ENCODE measurements at places on chromosomes 6 and 20. TPM values are rescaled to one million over a fixed set of nuclear protein-coding genes. Genes with fewer than 3 reads are reported as not detected.
A peak's percentile ranks its signal among the peaks of the same experiment; 100 is the strongest.

- no peak for DNase-seq
Observed at GRCh38 chr20:25465243-25466135, 58.0 kb downstream of the GINS1 start.

- DNase-seq: no peak
Observed at GRCh38 chr6:71512256-71512655, 223.6 kb downstream of the OGFRL1 start.

- no peak for DNase-seq
Observed at GRCh38 chr6:37484786-37485170, 14.9 kb downstream of the CCDC167 start.

DNA sequence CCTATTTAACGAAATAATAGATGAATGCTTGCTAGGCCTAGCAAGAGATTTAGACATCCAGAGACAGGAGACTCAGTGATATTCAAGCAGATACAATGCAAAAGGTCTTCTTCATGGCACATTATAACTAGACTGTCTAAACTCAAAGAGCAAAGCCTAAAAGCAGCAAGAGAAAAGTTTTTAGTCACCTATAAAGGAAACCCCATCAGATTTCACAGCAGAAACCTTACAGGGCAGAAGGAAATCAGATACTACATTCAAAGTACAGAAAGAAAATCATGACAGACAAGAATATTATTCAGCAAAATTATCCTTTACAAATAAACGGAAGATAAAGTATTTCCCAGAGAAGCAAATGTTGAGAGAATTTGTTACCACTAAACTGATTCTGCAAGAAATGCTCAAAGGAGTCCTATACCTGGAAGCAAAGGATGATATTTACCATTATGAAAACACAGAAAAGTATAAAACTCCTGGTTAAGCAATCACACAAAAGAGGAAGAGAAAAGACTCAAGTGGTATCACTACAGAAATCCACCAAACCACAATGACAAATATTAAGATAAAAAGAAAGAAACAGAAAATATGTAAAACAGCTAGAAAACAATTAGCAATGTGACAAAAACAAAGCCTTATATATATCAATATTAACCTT, 333.7 kb downstream of the MEI4 start:
- no peak for DNase-seq

DNA sequence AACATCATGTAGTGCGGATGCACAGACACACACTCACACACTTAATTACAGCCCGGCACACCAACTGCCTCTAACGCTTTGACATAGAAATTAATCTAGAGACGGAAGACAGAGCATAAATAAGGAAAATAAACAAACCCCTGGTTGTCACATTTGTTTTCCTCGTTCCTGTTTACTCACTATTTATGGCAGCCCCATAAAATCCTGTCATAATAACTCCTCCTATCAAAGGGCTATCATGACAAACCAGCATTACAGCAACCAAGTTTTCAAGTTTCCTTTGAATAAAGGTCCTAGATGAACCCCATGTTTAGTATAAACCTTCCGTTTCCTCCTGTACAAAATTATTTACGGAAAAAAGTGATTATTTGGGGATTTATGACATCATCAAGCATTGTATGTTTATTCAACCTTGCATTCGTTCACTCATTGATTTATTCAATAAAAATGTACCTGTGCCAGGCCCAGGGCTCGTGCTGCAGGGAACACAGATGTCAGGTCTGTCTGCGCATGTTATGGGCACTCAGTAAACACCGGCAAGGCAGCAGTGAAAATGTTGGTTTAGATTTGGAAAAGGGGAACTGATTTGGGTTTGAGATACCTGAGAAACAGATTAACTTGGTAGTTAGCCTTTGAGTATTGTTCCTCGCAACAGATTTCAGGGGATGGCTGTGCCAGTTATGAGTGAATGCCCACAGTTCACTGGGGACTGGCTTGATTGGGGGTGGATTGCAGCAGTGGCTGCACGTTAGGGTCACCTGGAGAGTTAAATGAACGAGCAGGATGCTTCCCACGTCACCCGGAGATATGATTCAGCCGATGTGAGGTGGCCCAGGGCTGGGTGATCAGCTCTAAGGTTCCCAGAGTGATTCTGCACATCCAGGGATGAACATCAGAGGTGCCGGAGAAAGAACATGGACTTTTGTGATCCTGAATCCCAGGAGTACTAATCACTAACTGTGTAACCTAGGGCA, 295.3 kb upstream of the FOXQ1 start:
- no peak for DNase-seq

- DNase-seq: peak; percentile 6
Observed at GRCh38 chr6:107691062-107691751, 132.9 kb downstream of the SCML4 start.

GRCh38 chr6:92271091-92271490, 1148.3 kb downstream of the EPHA7 start:
- DNase-seq: no peak

DNA sequence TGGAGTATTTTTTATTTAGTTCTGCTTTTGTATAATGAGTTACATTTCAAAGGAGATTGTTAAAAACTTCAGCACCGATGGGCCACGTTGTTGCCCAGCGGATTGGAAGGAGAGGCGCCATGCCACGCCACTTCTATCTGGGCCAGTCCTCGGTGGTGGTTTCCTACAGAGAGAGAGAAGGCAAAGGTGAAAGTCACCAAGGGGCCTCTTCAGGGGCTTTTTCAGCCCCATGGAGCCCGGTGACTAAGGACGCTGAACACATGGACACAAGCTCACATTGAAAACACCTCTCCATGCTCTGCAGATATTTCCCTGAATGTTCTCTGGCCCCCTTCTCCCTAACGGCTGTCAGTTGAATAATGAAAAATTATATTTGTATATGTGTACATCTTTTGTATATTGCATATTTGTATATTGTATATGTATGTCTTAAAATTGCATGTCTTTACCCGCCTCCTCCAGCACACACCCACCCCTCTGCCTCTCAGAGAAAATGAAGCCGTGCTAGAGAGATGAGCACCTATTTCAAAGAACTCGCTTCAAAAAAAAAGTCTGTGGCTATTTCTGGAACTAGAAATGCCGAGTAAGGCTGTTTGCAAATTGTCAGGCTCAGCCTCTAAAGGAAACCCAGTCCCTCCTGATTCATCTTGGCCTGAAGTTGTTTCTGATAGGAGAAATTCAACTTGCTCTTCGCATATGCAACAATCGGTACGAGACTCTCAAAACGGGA, 91.9 kb upstream of the CDH4 start:
- no peak for DNase-seq

GRCh38 chr20:11796026-11796425, 121.7 kb upstream of the BTBD3 start:
- DNase-seq: no peak

- no peak for DNase-seq
Observed at GRCh38 chr20:64077876-64078551, 1.3 kb downstream of the RGS19 start.

GRCh38 chr6:162055365-162055764, 672.2 kb downstream of the PRKN start:
- DNase-seq: no peak

- peak; percentile 72 for DNase-seq
Observed at GRCh38 chr6:14673201-14673600, 555.6 kb downstream of the CD83 start.

DNA sequence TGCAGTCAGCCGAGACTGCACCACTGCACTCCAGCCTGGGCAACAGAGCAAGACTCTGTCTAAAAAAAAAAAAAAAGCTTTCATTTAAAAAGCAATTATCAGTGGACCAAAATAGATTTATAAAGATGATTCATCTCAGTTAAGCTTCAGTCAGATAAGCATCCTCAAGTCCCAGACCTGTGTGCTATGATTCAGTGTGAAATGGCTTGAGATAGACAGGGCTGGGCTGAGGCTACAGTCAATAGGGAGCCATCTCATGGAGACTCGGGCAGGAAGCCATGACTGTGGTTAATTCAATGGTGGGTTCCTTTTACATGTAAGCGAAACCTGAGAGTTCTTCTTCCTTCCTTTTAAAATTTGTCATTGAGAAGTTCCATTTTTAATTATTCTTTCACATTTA, 276.0 kb downstream of the TFAP2A start:
- DNase-seq: peak; percentile 94

DNA sequence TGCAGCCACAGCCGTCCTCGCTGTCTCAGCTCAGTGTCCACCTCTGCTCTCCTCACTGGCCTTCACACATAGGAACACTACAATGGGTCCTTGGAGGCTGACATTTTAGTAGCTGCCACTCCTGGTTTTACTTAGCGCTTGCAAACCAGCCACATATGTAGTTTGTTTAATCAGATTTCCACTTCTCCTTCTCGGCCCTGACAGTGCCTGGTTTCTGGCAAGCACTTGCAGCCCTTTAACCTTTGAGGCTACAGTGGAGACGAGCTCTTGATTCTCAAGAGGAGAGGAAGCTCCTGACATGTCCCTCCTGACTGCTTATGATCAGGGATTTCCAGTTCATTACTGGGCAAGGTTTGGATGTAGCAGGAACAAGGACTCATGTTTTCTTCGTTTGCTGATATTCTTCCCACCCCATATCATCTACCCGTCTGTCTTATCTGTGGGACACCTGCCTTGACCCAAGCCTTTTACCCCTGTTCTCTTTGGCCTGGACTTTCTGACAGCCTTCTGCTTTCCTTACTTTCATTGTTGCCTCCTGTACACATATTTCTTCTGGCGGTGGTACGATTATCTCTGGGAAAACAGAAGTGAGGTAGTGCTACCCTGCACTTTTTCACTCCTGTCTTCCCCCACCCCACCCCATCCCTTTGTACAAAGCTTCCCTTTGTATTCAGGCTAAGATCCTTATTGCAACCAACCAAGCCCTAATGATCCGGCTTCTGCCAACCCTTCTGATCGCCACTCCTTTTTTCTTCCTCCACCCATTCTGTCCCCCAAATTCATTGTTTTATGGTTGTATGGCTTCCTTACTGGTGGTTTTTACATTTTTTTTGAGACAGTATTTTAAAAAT, 31.2 kb downstream of the CEP43 start:
- DNase-seq: no peak

DNA sequence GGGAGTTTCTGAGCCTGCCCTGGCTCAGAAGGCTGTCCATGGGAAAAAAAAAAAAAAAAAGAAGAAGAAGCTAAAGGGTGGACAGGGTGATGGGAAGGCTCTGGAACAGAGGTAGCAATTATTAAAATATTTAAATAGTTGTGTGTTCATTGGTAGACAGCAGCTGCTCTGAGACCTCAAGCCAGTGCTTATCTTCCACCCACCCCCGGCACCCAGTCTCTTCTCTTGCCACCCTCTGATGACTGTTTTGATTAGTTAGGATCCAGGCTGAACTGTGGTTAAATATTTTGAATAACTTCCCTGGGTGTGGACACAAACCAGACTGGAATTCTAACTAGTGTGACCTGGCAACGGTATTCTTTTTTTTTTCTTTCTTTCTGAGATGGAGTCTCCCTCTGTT, 16.9 kb upstream of the SRSF3 start:
- DNase-seq: peak; percentile 91

GRCh38 chr20:9493803-9494202, 20.6 kb upstream of the LAMP5 start:
- DNase-seq: no peak

DNA sequence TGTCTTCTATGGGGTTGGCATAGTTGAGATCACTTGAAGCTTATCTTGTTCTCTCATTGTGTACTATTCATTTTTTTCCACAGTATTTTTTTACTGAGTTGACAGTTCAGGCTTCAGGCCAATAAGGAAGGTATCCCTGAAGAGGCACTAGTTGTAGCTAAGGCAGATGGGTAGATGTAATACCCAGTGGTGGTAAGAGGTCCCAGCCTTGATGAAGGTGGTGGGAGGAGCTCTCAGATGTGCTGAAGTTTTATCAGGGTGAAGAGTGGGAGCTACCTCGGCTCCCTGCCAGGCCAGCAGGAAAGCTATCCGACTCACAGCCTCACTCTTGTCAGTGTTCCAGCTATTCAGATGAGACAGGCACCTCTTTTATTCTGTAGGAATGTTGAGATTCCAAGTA, 87.7 kb upstream of the UFL1 start:
- no peak for DNase-seq

GRCh38 chr20:34829191-34829590, 3.7 kb upstream of the NCOA6 start:
- DNase-seq: no peak

DNA sequence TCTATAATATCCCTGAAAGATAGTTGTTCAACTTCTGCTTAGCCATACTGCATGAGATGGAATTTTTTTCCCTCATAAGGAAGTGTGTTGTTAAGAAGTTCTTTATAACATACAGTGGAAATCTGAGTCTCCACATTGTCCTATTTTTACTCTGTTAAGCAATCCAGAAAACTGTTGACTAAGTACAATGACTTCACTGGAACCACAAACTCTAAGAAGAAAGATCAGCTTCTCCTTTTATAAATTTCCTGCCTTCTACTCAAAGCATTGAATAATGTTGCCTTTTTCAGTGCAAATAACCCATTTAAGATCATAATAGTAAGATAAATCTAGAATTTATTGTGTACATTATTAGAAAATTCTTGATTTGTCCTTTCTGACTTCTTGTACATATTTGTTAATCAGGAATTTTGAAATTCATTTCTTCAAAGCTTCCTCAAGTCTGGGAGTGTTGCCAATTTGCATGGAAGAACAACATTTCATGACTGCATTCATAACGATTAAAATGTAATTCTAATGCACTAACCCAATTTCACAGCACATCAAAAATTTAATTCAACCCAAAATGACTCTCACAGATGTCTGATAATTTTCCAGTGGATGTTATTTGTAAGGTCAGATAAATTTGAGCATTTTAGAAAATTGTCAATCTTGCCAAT, 45.6 kb upstream of the ANKEF1 start:
- DNase-seq: peak; percentile 79

GRCh38 chr6:37176268-37177076, 6.5 kb downstream of the PIM1 start:
- no peak for DNase-seq

- DNase-seq: no peak
Observed at GRCh38 chr6:14212632-14213031, 95.1 kb downstream of the CD83 start.

Gene PTCHD4
- 2.6 TPM for total RNA-seq

Gene CTCFL
- total RNA-seq: not detected

Gene SAPCD1
- total RNA-seq: 1.3 TPM

Gene CCM2L
- total RNA-seq: not detected

Gene IFNGR1
- total RNA-seq: 94.6 TPM

Gene NMBR
- total RNA-seq: not detected

Gene C6orf52
- 2.1 TPM for total RNA-seq

Gene GJA1
- total RNA-seq: 127 TPM

Gene PRRT1
- total RNA-seq: not detected

Gene ABCF1
- 35.1 TPM for total RNA-seq

Measured in bronchial epithelial cell (primary cell).